ENCODE measurements at places on chromosomes 11 and 22.

DNA sequence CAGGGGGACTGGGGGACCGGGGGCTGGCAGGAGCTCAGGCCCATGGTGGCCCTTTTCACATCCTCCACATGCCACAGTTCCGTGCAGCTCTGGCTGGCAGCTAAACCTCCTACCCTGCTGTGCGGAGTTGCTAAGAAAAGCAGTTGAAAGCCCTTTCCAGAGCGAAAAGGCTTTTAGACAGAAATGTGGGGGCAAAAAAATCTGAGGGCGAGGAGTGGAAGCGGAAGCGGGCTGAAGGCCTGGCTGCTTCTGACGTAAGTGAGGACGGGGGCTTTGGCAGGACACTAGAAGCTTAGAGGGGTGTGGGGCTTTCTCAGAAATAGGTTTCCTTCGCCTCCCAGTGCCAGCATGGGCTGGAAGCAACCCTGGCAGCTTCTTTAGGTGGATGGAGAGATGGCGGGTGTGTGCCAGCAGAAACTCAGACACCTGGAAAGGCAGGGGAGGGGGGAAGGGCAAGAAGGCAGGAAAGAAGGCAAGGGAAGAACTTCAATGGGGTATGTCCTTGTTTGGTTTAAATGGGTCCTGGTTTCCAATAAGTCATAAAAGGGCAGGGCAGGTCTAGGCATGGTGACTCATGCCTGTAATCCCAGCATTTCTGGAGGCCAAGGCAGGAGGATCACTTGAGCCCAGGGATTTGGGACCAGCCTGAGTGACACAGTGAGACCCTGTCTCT lies 11.2 kb upstream of the DGKZ start:
- DNase-seq: no peak

DNA sequence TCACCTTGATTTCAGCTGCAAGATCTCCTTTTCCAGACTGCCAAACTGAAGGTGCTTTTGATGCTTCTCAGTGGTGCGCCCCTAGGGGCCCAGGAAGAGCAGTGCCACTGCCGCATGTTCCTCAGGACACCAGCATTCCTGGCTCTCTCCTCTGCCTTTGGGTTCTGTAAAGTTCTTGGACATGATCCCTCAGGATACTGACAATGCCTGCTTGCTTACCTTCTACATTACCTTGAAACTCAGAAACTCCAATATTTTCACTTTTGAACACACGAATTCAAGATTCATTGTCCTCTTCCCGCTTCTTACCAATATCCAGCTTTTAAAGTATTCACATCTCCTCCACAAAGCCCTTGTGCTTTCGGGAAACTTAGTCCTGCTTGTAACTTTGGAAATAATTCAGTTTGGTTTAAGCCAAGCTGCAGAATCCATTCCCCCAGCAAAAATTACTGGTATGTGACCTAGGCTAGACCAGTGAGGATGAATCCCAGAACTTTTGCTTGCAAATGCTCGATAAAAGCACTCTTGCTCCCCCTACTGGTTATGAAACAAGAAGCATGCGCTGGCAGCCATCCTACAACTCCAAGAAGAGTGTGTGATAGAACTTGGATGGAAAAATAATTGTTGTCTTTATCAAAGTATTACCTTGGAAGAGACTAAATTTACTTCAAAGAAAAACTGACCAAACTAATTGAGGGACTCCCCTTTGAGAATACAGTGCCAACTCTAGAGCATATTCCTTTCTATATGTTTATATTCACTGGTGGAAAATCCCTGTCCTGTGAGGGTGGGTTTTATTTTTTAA lies 16.5 kb upstream of the OR5B21 start:
- peak; percentile 93 for DNase-seq

DNA sequence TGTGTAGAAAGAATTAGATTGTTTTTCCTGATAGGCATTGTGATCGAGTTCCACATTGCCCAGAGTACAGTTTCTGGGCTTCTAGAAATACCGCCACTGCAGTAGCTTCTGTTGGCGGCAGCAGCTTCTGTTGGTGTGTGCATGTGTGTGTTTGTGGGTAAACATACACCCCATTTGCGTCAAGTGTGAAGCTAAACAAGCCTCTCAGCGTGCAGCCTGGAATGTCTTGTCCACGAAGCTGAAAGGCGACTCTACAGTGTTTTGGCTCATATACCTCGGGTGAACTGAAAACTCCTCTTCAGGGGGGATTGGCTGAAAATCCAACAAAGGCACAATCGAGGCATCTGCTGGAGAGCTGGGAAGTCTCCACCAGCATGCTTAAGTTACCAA lies 112.0 kb upstream of the E2F8 start:
- DNase-seq: peak; percentile 52

- DNase-seq: no peak
Observed at GRCh38 chr11:60977836-60978235, 6.4 kb downstream of the CD6 start.

- DNase-seq: no peak
Observed at GRCh38 chr11:28735511-28735910, 627.3 kb downstream of the METTL15 start.

GRCh38 chr11:124442442-124442841 lies 3.1 kb downstream of the OR8B8 start:
- peak; percentile 42 for DNase-seq

- DNase-seq: no peak
Observed at GRCh38 chr11:43545610-43546009, 134.9 kb upstream of the HSD17B12 start.

DNA sequence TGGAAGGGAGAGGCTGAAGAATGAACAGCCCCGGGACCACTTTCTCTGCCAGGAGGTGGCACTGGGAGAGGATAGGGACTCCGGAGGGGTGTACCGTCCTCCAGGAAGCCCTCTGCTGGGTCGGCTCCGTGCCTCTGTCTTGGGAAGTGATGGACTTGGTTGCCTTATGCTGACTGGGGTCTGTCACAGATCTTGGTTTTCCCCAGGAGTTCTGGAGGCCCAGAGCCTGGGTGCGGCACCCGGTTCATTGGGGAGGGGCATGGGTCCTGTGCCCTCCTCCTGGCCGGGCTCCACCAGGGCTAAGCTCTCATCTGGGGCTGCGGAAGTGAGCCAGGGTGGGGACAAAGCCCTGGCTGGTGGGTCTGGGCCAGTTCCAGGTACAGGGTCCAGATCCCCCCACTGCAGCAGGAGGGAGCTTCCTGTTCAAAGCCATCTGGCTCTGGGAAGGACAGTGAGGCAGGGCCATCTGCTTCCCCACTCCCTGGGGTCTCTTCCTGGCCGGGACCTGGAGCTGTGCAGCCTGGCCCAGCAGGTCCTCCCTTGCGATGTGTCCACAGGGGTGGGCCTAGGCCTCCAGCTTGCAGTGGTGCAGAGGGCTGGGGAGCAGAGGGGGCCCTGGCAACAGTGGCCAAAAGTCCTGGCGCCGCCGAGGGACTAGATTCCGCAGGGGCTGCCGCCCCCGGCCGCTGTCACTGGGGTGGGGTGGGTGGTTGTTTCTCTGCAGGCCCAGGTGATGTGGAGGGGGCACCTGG lies 1.1 kb upstream of the AP2A2 start:
- DNase-seq: no peak

DNA sequence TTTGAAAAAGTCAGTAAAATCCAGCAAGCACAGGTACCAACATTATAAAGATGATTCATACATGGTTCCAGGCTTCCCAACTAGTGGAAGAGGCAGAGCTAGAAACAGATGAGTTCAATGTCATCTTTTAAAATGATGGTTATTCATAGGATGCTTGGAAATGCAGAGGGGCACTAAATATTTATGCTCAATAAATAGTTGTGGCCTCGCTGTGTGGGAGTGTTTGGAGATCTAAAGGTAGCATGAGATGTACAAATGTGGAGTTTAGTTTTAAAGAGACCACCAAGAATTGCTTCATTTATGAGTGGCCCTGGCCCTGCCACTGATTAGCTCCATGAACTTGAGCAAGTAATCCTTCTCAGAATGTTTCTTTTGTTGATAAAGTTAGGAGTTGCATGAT lies 182.2 kb downstream of the ETS1 start:
- no peak for DNase-seq

DNA sequence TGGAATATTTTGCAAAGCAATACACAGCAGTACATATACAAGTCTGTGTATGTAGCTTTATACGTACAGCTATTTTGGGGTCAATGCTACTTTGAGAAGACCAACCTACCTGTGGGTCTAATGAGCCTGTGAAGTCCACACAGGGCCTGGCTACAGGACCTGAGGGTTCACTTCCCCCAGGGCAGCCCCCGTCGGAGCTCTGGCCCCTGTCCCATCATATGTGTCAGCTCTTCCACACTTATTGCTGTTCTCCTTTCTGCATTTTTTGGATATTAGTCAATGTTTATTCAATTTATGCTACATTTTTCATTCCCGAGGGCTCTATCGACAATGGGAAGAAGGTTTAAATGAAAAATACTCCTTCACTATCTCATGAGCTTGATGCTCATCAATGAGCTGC lies 1473.6 kb downstream of the BRD1 start:
- no peak for DNase-seq

GRCh38 chr11:62514151-62514550 lies 32.5 kb downstream of the AHNAK start:
- no peak for DNase-seq

DNA sequence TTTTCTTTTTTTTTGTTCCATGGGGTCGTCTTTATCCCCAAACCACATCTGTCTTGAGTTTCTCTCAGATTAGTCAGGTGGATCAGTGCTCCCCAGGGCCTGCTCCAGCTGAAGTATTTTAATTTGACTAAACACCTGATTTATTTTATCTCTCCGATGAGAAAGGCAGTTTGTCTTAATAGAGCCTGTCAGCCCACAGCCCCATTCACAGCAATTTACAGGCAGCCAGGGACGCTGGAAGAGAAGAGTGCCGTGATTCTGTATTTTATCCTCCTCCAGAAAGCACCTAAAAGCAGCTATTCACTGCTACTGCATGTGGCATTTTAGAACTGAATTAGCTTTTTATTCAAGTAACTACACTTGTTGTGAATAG lies 164.5 kb downstream of the SOX6 start:
- DNase-seq: no peak

GRCh38 chr11:21554284-21554683 lies 638.6 kb upstream of the ANO5 start:
- no peak for DNase-seq

- no peak for DNase-seq
Observed at GRCh38 chr11:112565551-112565950, 304.9 kb upstream of the PLET1 start.

- peak; percentile 82 for DNase-seq
Observed at GRCh38 chr11:406796-407650, 7.8 kb downstream of the SIGIRR start.

DNA sequence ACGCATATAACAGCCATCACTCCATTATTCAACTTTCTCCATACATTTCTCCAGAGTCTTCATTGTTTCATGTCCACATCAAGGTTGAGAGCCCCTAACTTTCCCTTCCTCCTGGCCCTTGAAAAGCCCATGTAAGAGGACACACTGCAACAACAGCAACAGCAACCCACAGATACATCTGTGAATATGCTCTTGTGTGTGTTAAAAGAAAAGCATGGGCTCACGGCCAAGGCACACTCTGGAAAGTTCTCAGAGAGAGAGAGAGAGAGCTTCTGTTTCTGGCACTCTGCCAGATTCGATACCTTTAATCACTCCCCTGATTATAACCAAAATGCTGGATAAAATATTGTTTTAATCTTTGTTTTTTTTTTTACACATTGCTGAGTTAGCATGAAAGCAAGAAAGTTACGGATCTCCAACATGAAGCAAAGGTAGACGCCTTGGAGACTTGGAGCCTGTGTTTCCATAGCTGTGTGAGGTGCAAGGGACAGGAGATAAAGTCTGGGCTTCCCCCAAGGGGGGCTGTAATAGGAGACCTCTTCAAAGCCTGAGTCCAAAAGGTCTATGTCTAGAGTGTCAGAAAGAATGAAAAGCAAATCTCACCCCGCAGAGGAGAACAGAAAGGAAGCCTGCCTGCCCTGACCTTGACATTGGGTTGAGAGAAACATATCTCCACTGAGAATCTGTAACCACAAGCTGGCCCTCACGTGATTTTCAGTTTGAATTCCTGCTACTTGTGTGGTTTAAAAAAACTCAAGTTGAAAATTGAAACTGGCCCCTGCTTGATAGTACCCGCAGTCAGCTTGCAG lies 33.7 kb upstream of the MPPED1 start:
- peak; percentile 87 for DNase-seq

- DNase-seq: peak; percentile 19
Observed at GRCh38 chr11:33616552-33616951, 84.1 kb downstream of the C11orf91 start.

- DNase-seq: peak; percentile 95
Observed at GRCh38 chr11:9861860-9862725, 198.2 kb downstream of the SWAP70 start.

DNA sequence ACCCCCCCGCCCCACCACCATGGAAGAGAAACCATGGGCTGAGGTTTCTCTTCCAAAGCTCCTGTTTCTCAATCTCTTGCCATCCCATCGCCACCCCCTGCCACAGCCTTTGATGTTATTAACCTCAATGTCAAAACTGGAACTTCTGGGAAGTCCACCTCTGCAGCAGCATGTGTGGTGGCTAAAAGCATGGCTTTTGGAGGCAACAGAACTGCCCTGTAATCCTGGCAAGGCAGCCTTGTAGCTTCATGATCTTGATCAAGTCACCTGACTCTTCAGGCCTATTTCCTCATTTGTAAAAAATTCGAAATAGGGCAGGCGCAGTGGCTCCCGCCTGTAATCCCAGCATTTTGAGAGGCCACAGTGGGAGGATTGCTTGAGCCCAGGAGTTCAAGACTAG lies 3.5 kb upstream of the COX8A start:
- DNase-seq: no peak

- DNase-seq: no peak
Observed at GRCh38 chr11:79332017-79332416, 108.8 kb downstream of the TENM4 start.

DNA sequence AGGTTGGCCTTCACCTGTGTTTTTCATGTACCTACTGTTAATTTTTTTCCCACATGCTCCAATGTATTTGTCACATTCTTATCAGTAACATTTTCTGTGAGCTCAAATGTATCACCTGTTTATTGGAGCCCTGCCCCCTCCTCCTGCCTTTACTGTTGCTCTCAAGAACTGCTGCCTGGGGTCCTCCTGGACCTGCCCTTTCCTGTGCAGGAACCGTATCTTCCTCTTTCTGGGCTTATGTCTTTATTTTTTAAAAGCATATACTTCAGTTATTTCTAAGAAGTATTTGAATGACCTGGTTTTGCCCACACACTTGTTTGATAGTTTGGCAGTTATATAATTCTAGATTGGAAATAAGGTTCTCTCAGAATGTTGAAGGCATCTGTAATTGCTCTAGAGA lies 5.9 kb downstream of the FAM118B start:
- DNase-seq: no peak

GRCh38 chr11:62592146-62592815 lies 958 bp upstream of the TUT1 start:
- no peak for DNase-seq

DNA sequence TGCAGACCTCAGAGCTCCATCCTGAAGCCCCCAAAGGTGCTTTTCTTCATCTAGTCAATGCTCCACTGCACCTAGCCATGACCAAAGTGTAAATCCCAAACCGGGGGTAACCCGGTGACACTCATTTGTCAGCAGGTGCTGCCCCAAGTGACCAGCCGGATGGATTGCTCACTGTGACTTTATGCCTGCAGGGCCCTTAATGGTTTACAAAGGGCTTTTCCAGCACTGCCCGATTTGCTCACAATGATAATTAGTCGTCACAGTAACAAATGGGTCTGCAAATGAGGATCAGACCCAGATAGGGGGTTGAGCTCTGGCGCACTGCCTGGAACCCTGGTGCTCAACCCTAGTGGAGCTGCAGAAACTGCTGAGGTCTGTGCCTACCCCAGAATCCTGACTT lies 45.7 kb upstream of the CD5 start:
- no peak for DNase-seq

GRCh38 chr11:33741806-33742205 lies 5.6 kb upstream of the CD59 start:
- DNase-seq: no peak
